Right lung (tissue), 10 donors: ENCODE measurements at places on chromosomes 2 and 18. TPM values are rescaled to one million over a fixed set of nuclear protein-coding genes. Genes with fewer than 3 reads are reported as not detected.

SLC9A4 gene
- not detected for polyA plus RNA-seq

DNA sequence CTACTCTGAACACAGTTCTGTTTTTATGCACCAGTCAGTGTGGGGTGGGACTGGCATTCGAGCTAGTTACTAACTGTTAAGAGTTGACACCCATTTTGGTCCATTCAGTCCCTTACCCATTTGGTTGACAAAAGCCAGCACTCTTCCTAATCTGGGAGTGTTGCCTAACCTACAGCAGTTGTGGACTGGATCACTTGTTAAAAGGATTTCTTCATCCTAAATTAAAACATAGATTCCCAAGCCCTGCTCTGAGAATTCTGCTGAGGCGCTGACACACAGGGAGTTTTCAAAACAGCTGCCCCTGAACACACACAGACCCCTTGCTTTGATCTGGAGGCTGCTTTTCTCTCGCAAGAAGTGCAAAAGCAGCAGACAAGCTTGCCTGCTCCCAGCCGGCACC lies 6.4 kb downstream of the TIMM21 start:
- no peak for DNase-seq

GRCh38 chr2:218418717-218419458 lies at the start of gene VIL1:
Gene VIL1, plus strand, starts transcription at chr2:218419123. Its CDS starts 4,656 bp downstream, at chr2:218423779.
- DNase-seq, result no peak

SP140 gene
- 1.1 TPM for polyA plus RNA-seq

DNA sequence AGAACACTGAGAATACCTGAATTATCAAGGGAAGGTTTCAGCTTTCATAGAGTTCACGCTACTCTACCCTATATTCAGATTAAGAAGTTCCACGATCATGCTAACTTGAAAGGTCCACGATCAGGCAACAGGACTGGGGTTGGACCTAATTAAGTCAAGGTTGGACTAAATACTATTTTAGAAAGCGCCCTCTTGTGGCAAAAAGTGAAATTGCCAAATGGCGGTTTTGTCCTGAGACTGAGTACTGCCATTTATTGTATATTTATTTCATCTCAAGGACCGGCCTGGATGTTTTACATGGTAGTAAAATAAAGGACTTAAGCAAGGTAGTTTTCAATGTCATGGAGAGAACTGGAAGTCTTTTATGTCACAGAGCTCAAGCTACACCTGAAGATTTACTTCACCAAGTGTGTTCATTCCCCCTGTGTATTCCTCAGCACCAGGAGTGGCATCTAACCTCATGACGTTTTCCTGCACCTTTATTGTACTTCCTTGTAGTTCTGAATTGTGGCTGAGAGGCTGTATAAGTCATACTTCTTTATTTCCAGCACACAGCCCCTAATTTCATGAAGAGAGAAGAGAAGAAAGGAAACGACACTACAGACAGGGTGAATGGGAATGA lies 56.8 kb downstream of the SRD5A2 start:
- DNase-seq, result peak; percentile 7

DNA sequence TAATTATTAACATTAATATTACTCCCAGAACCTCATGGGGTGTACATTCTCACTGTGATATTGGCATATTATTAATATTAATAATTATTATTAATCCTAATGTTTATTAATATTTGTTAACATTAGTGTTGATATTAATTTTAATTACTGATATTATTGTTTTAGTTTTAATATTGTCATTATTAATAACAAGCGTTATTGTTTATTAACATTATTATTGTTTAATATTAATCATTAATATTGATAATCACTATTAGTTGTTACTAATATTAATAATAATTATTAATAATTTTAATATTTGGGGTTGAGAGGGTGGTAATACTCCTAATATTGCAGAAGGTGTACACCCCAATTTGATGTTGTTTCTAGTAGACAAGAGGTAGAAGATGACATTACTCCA lies 193.1 kb upstream of the XIRP2 start:
- DNase-seq, result no peak

PLA2R1 gene
- polyA plus RNA-seq, result 6.8 TPM

DNA sequence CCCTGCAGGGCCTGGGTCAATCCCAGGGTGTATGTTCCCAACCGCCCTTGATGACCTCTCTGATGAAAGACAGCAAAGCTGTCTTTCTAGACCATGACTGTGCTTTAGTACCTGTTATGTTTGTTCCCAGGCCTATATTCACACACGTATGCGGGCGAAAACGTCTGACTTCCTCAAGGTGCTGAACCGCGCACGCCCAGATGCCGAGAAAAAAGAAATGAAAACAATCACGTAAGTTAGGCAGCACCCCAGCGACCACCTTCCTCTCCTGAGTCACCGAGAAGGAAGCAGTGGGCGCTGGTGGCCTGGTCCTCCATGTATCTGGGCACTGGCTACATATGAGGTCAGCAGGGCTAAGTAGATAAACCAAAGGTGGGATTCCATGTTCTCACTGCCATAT lies 11.1 kb upstream of the GPBAR1 start:
- no peak for DNase-seq

EVX2 gene
- polyA plus RNA-seq, result not detected

DNA sequence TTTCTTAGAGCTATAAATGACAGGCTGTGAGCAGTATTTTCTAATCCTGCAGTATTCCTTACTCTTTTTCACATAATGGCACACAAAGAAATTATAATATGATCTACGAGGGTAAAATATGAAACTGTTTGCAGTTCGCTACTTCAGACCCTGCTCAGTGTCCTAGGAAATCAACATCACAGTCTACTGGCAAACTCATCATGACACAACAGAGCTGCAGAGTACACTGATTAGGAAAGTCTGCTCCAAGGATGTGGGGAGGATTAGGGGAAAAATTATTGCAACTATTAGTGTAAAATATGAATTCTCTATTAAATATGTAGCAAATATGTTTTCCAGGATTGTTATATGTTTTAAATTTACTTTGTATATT lies 149.2 kb upstream of the REG3G start:
- no peak for DNase-seq
